ENCODE measurements at places on chromosomes 1 and 21.

- DNase-seq = no peak
Measured at GRCh38 chr1:87718241-87718950, 389.7 kb downstream of the LMO4 start.

GRCh38 chr1:86155051-86155806 is 1.3 kb downstream of the COL24A1 start:
- no peak for DNase-seq

GRCh38 chr21:39263372-39263771 is 50.1 kb downstream of the BRWD1 start:
- no peak for DNase-seq

DNA sequence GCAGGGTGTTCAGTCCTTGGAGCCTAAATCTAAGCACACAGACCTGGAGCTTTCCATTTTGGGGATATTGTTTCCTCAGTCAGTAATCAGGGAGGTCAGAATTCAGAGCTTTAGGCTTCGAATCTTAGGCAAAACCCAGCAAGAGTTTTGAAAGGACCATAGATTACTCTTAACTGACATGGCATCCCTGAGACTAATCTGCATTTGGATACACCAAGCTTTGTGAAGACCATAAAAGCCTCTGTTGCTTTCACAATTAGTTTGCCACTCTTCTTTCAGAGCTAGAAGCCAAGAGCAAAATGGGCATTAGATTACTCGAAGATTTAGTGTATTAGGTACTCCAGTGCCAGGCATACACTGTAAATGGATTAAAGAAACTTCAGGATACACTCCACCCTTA is 131.8 kb upstream of the GREM2 start:
- no peak for DNase-seq

DNA sequence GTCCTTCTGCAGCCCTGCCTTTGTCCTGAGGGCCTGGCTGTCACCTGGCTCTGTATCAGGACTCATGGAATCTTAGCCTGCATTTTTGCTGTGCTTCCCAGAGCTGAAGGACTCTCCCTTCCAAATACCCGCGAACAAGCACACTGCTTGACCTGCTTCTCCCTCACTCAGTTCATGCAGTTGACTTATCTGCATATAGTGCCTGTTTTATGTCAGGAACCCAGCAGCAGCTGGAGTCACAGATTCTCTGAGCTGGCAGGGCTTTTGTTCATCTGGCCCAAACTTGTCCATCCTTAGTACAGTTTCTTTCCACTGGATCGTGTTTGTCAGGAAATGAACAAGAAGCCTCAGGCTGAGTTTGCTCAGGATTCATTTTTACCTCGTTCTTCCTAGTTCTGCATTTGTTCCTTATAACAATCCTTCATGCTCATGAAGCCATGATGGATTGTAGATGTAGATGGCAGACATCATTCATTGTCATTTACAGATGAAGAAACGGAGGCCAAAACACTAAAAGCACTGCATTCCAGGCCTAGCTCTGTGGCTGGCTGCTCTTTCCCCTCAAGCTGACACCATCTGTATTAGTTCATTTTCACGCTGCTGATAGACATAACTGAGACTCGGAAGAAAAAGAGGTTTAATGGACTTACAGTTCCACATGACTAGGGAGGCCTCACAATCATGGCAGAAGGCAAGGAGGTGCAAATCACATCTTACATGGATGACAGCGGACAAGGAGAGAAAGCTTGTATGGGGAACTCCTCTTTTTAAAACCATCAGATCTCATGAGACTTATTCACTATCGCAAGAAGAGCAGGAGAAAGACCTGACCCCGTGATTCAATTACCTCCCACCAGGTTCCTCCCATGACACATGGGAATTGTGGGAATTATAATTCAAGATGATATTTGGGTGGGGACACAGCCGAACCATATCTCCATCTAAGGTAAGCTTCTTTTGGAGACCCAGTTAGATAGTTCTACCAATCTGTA is 150.9 kb downstream of the HIVEP3 start:
- DNase-seq = no peak

DNA sequence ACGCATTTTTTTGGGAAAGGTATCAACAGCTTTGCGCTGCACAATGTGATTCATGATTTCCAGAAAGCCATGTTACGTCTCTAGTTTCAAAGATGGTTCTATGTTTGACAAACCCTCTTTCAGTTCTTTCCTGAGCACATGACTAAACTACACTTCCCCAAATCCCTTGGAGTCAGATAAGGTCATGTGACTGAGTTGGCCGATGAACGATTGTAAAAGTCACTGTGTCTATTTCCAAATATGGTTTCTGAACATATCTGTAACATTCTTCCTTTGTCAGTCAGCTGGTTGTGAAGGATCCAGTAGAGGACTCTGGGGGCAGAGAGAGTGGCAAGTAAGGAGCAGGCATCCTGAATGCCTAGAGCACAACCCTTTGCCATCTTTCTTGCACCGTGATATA is 35.4 kb downstream of the TMPRSS15 start:
- DNase-seq = no peak

DNA sequence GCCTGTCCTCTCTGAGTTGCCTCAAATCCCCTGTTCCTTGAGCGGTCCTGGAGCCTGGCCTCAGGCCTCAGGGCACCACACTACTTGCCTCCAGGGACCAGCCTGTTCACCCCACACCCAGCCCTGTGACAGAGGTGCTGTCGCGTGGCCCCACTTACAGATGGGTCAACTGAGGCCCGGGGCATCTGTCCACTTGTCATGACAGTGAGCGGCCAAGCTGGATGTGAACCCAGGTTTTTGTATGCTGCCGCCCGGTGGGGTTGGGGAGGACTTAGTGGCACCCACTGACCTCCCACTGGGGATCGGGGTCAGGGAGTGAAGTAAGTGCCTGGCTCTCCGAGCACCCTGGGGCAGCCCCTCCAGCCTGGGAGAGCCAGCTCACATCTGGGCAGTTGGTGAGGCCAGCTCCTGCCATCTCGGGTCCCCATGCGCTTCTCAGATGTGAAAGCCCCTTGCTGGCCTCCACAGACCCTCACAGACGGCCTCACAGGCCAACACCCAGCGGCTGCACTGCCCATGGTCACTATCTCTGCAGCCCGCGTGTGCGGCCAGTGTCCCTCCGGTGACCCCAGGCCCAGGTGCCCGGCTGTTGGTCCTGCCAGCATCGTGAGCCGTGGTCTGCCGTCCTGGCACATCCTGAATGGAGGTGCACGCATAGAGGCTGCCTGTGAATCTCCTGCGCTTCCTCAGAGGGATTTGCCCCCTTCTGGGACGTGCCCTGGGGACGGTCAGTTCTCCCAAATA is 9.3 kb upstream of the FAAP20 start:
- DNase-seq = no peak

GRCh38 chr1:104856091-104856490 is 1106.4 kb downstream of the AMY1C start:
- no peak for DNase-seq

- DNase-seq = peak; percentile 80
Measured at GRCh38 chr21:16330082-16330907, 600.5 kb downstream of the USP25 start.

- no peak for DNase-seq
Measured at GRCh38 chr1:165080253-165080896, 276.1 kb downstream of the LMX1A start.

GRCh38 chr1:147897029-147897752 is 5.4 kb upstream of the GJA8 start:
- no peak for DNase-seq

DNA sequence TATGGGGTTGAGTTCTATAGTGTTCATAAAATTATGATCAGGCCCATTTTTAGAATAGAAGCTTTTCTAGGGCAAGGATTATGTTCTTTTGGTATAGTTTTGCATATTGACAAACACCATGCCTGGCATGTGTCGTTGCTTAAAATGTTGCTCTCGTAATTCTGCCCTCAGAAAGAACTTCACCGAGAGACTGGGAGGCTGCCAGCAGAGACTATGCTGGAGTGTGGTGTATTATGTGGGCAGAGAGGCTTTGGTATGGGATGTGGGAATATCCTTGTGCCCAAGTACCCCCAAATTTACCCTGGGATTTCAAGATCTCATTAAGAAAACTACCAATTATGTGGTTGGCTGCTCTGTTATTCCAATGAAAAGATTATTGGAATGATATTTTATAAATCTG is 27.9 kb downstream of the PGM1 start:
- no peak for DNase-seq

- no peak for DNase-seq
Measured at GRCh38 chr1:149843431-149844041, 55.8 kb upstream of the BOLA1 start.

DNA sequence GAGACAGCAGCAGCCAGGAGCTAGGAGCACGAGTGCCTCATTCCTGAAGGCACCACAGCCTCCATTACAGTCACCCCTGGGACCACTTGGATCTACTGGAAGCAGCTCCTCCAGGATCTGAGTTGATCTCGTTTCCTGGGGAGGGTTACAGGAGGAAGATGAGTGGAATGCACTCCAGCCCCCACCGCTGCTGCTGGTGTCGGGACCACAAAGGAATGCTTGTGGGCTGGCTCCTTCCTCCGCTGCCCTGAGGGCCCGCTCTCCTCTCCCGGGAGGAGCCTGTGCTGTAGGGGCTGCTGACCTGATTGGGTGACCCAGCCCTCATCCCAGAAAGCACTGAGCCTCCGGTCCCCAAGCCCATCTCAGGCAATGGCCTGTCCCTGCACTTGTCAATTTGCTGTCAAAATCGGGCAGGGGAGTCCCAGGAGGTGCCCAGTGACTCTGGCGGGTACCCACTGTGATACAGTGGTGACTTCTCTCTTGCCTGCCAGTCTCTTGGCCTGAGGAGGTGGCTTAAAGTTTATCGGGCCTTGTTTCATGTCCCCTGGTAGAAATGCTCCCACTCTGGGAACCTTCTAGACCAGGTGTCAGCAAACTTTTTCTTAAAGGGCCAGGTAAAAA is 23.1 kb downstream of the IL10RB start:
- no peak for DNase-seq

DNA sequence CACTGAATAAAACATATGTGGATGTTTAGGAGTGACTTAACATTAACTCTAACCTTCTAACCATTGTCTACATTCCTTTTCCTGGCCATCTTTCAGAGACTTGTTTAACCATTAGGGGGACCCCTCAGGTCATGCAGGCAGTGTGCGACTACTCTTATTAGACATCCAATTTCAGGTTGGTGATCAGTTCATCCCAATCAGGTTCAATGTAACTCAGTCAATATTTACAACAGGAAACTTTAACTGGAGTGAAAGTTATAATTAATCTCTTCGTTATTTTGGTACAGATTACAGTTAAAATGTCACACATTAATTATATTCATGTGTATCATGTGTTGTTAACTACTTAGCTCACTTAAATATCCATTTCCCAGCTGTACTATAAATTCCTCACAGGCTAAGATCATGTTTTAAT is 68.8 kb upstream of the RGS1 start:
- DNase-seq = no peak

GRCh38 chr1:54340878-54341277 is 65.3 kb downstream of the SSBP3 start:
- no peak for DNase-seq

- DNase-seq = no peak
Measured at GRCh38 chr21:29279558-29279957, 19.2 kb upstream of the BACH1 start.

GRCh38 chr1:3469104-3469848 is 14.8 kb downstream of the ARHGEF16 start:
- DNase-seq = no peak

DNA sequence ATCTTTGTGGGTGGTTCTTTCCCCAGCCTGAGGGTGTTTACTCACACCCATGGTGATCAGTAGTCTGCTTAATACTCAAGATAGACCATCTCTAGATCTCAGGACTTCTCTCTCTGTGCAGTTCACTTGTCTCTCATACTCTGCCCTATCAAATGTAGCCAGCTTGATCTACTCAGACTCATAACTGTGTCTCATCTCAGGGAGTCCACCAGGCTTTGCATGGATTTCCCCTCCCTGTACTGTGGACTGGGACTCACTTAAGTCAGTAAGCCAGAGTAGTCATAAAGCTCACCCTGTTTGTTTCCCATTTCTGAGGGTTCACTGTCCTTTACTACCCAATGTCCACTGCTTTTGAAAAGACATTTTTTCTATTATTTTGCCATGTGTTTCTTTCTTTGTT is 41.8 kb downstream of the LYPLAL1 start:
- DNase-seq = no peak

- DNase-seq = peak; percentile 17
Measured at GRCh38 chr1:212982430-212983152, 32.2 kb downstream of the VASH2 start.

GRCh38 chr1:235673981-235674380 is 24.4 kb upstream of the GNG4 start:
- DNase-seq = no peak

DNA sequence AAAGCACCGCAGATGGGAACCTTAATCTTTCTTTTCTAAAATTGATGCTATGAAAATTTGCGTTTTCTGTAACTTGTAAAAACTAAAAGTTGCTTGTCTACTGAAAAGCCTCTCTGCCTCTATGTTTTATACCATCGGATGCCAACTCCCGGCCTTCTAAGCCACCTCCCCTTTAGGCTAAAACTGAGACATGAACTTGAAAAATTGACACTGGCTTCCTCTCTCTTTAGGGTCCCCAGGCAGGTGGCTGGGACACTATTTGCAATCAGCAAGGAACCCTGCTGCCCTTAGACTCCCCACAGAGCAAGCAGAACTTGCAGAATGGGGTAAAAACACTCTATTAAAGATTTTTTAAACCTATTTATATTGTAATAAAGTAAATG is 151.1 kb upstream of the CAMK1G start:
- no peak for DNase-seq

GRCh38 chr1:81558291-81559076 is 242.2 kb upstream of the ADGRL2 start:
- DNase-seq = no peak

GRCh38 chr1:93715529-93716126 is 34.0 kb upstream of the BCAR3 start:
- peak; percentile 98 for DNase-seq

GRCh38 chr1:108801101-108801500 is 54.6 kb downstream of the STXBP3 start:
- DNase-seq = no peak

- no peak for DNase-seq
Measured at GRCh38 chr1:182460550-182460951, 10.6 kb downstream of the RGSL1 start.

- no peak for DNase-seq
Measured at GRCh38 chr1:6028042-6028850, 17.4 kb upstream of the KCNAB2 start.

DNA sequence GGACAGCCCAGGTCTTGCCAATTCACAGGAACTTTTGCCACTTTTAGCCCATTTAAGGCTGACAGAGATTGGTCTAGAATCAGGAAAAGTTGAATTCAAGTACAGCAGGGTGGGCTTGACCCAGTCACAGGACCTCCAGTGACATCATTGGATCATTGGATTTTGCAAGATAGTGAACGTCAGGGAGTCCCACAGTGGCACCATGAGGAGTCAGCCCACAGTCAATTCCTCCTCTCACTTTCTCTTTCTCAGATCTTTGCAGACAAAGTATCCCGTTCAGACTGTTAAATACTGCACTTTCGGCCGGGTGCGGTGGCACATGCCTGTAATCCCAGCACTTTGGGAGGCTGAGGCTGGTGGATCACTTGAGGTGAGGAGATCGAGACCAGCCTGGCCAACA is 57.9 kb upstream of the TLR5 start:
- DNase-seq = no peak

Data from NCI-H446 treated with DMSO at 0.1 percent for 48 hours (cell line).